ENCODE measurements at places on chromosomes 2 and 18. TPM values are rescaled to one million over a fixed set of nuclear protein-coding genes. Genes with fewer than 3 reads are reported as not detected.

UGT1A5 gene
- total RNA-seq = not detected

CMPK2 gene
- total RNA-seq = 1.1 TPM

LYG2 gene
- total RNA-seq = not detected

RNF152 gene
- 0.05 TPM for total RNA-seq

FIGN gene
- total RNA-seq = 1.8 TPM

ACKR3 gene
- total RNA-seq = 20.2 TPM

FKBP1B gene
- total RNA-seq = 9.8 TPM

VWA3B gene
- total RNA-seq = 0.26 TPM

TMEM247 gene
- not detected for total RNA-seq

PCBP1 gene
- 431 TPM for total RNA-seq

ELOA2 gene
- total RNA-seq = not detected

GREB1L gene
- 1.4 TPM for total RNA-seq

LIMS2 gene
- total RNA-seq = 5.6 TPM

ABCG8 gene
- total RNA-seq = not detected

CD207 gene
- not detected for total RNA-seq

All from A549 treated with CORT108297 at 1 μM for 4 hours (cell line).